NCI-H69 (cell line): ENCODE measurements at places on chromosomes 16 and 17.

DNA sequence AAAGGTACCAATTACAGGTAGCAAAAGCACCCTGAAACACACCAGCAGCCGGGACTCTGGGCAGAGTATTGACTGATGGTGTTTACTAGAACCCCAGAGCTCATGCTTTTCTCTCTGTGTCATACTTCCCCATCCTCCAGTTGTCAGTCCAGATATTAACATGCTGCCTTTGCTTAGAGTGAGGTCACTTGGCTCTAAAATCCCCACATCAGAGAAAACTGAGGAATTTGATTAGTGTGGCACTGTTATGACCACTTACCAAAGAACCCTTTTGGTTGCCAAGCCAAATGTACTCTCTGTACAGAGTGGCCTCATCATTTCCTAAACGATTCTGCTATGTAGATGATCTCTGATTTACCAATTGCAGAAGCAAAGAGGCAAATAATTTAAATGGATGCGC, 80.4 kb downstream of the ABCC12 start:
- no peak for DNase-seq

DNA sequence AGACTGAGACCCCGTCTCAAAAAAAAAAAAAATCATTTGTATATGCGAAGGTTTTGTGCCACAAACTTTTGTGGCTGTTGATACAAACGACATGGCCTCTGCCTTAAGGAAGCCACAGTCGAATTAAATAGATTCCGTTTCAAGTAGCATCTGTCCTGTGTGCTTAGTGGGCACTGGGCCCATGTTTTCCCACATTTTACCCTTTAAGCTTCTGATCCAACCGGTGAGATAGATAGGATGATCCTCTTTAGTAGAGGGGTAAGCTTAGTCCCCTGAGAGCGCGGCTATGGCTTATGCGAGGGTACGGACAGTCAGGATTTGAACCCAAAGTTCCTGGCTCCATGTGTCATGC, 776 bp upstream of the TMEM219 start:
- no peak for DNase-seq

DNA sequence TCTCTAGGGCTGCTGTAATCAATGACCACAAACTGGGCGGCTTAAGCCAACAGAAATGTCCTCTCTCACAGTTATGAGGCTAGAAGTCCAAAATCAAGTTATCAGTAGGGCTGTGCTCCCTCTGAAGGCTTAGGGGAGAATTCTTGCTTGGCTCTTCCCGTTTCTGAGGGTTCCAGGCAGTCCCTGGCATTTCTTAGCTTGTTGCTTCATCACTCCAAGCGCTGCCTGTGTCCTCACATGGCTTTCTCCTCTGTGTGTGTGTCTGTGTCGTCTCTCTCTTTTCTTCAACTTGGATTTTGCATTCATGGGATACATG, 13.7 kb upstream of the CDC42EP4 start:
- no peak for DNase-seq

GRCh38 chr17:76243826-76244679, 3.8 kb upstream of the RNF157 start:
- no peak for DNase-seq

- no peak for DNase-seq
These were observed 6.7 kb upstream of the MAP2K6 start for GRCh38 chr17:69407759-69408158.

GRCh38 chr17:82332669-82333278, 792 bp downstream of the SECTM1 start:
- peak; percentile 60 for DNase-seq

DNA sequence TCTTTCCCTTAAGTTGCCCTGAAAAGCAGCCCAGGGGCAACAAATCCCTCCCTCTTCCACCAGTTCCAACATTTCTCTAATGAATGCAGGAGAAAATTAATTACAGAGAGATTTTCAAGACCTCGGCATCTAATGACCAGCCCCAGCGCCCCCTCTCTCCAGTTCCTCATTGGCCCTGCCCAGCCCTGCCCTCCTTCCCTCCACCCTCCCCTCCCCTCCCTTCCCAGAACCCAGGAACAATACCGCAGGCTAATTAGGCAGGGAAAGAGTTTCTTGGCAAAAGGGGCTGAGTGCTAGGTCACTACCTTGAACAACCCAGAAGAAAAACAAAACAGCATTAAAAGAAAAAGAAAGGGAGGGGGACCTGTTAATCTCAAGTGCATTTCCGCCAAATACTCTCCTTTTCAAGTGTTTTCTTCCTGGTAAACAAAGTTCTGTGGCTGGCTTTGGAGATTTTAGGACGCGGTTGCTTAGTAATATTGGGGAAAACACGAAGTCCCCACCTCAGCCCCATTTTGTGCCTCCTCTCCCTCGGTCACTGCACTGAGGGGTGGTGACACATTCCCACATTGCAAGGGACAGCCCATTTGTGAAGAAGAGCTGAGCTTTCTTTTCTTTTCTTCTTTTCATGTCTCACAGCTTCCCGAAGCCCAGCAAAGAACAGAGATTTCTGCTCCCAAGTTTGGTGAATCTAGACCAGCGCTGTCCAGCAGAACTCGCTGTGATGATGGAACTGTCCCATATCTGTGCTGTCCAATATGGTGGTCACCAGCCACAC, 215.4 kb downstream of the SOX9 start:
- DNase-seq = peak; percentile 87

DNA sequence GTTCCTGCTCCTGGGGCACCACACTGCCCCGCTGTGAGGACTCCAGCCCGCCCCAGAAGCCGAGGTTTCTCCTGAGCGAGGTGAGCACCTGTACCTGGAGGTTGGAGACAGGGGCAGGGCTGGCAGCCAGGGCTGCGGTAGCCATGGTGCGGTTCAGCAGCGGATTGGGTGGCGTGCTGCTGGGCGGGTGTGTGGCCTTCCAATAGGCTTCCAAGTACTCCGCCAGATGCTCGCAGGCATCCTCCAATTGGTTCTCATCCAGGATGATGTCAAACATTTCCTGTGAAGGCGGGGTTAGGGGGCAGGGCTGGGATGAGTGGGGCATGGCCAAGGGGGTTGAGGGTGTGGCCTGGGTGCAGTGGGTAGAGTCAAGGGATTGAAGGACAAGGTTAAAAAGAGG, 11.3 kb upstream of the ARL5C start:
- DNase-seq = peak; percentile 64

DNA sequence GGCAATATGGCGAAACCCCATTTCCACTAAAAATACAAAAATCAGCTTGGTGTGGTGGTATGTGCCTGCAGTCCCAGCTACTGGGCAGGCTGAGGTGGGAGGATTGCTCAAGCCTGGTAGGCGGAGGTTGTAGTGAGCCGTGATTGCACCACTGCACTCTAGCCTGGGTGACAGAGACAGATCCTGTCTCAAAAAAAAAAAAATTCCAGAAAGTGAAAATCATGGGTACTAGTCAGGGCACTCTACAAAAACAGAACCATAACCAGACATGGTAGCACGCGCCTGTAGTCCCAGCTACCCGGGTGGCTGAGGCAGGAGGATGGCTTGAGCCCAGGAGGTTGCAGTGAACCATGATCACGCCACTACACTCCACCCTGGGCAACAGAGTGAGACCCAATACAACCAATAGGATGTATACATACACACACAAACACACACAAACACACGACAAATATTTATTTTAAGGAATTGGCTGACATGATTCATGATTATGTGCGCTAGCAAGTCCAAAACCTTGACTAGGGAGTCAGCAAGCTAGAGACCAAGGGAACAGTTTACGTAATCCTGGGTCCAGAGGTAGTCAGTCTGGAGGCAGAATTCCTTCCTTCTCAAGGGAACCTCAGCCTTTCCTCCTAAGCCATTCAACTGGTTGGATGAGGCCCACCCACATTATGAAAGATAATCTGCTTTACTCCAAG, 11.6 kb upstream of the GP1BA start:
- DNase-seq = no peak

GRCh38 chr17:72580321-72581127, 459.7 kb downstream of the SOX9 start:
- DNase-seq = peak; percentile 97

DNA sequence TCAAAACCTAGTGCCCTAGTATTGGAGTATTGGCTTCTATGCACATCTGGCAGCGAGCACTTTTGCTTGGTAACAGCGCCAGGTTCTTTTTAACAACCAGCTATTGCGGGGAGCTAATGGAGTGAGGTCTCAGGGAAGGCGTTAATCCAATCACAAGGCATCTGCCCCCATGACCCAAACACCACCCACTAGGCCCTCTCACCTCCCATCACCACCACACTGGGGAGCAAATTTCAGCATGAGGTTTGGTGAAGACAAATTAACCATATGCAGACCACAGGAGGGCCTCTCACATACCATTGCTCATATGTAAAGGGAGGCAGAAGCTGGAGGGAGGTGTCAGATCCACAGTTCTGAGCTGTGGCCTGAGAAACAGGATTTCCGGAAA, 893 bp upstream of the ODF4 start:
- DNase-seq = peak; percentile 4

DNA sequence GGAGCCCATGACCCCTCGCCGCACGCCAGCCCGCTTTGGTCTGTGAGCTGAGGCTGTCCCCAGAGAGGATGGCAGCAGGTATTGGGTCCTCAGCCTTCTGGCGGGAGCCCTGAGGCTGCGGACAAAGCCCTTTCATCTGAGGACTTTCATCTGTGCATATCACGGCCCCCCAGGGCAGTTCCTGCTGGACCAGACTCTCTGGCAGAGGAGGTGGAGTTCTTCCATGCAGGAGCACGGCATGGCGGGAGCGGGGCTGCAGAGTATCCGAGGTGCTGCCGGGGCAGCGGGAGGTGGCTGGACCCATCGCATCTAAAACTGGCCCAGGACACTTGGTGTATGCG, 18.8 kb downstream of the DHX38 start:
- no peak for DNase-seq

GRCh38 chr16:80189476-80190175, 351.2 kb upstream of the DYNLRB2 start:
- no peak for DNase-seq

- DNase-seq = no peak
These were observed 3.0 kb downstream of the SRSF1 start for GRCh38 chr17:58004060-58004459.

DNA sequence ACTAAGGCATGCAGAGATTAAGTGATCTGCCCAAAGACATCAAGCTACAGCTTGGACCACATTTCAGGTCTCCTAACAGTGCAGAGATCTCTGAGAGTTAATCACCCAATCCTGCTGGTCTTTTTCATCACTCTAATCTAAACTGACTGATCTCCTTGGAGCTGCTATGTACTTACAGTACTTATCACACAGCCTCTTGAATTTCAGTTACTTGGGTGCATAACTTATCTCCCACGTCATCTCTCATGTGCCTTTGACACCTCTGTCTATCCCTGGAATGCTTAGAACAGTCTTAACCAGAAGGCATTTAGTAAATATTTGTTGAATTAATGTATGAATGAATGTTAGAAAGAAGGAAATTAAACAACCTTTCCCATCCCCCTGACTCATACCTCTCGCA, 139.0 kb downstream of the SNX11 start:
- no peak for DNase-seq

GRCh38 chr17:17919169-17920107, 52.8 kb downstream of the TOM1L2 start:
- DNase-seq = peak; percentile 78

DNA sequence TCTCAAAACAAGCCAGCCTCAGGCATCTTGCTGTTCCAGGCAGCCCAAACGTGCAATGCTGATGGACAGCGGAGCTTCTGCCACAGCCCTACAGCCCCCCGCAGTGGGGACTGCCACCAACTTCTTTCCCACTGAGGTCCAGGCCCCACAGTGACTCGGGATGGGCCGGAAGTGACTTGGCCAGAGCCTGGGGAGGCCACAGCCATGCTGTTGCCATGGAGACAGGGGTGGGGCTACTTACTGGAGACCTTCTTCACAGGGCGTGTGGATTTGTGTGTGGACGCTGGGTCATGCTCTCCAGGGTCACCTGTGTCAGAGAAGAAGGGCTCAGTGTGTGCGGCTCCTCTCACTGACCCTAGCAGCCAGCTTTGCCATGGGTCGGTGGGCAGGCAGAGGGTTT, 15.0 kb downstream of the TRIM25 start:
- no peak for DNase-seq

DNA sequence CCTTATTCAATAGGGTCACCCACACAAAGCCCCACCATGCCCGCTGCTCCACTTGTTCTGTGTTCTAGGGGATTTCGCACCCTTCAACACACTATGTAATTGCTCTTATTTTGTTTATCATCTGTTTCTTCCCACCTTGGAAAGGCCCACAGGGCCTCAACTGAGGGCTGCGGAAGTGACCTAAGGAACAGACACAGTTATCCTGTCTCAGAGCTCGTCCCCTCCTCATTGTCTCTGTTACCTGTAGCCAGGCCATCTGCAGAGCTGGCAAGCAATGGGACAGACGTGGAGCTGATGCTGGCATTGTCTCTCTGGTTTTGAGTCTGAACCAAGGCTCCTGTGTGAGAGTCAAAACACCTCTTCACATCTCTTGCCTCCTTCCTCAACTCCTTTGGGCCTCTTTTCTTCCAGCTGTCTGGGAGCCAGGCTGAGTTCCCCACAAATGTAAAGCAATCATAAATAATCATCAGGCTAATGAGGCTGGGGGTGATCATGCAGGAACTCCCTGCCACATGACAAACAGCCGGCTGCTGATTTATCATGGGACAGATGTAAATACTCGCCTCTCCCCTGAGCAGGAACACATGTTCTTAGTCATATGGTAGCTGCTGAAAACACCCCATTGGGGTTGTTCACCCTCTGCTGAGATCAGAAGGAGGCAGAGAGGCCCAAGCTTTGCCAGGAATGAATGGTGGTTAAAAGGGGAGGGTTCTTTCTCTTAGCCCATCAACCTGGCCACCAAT, 71.9 kb downstream of the AXIN2 start:
- DNase-seq = peak; percentile 73

DNA sequence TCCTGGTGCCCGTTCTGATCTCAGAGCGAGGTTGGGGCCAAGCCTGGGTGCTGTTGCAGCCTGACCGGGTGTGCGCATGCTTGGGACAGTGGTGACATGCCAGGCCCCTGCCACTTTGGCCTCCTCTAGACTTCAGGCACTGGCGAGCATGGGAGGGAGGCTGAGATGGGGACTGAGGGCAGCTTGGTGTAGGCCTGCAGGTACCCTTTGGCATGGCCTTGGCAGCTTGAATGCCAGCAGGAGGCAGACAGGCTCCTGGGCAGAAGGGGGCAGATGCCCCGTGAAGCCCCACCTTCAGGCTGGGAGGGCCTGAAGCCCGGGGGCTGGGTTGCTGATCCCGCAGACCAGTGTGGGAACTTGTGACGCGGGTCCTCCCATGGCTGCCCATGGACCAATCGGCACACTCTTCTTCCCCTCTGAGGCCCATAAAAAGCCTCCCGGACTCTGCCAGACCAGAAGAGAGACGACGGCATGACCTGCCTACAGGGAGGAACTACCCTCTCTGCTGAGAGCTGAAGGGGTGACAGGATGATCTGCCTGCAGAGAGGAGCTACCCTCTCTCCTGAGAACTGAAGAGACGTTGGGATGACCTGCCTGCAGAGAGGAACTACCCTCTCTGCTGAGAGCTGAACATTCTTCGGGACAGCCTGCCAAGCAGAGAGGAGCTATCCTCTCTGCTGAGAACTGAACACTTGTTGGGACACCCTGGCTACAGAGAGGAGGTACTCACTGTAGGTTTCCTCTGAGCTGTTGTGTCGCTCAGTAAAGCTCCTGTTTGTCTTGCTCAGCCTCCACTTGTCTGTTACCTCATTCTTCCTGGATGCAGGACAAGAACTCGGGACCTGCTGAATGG, 17.5 kb downstream of the RHOT1 start:
- DNase-seq = no peak
